Hepatocyte (in vitro differentiated cells): ENCODE measurements at places on chromosomes 16 and 17. TPM values are rescaled to one million over a fixed set of nuclear protein-coding genes. Genes with fewer than 3 reads are reported as not detected.
A peak's percentile ranks its signal among the peaks of the same experiment; 100 is the strongest.

DNA sequence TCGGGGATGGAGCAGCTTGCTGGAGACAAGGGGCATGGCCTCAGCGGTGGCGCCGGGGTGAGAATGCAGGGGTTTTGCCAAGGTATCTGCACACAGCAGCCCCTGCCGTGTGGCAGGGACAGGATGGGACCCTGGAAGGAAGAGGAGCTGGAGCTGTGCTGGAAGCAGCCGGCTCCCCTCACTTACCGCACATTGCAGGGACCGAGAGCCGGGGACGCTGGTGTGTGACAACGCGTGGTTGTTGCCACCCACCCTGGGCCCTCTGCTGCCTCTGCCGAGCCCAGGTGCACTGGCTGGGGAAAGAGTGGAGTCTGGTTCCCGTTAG is 3.0 kb downstream of the NUBP2 start:
- H3K27me3 ChIP-seq: no peaks in the 10 kb centered on the region
- no peak overlapping the region for H3K27ac ChIP-seq
- H3K4me3 ChIP-seq: no peak overlapping the region

GRCh38 chr17:80947200-80947940 is 44.3 kb upstream of the CHMP6 start:
- H3K27me3 ChIP-seq: no peaks in the 10 kb centered on the region
- no peak overlapping the region for H3K4me3 ChIP-seq
- DNase-seq: no peak
- no peaks in the 10 kb centered on the region for H3K36me3 ChIP-seq

Gene FBXL16
- total RNA-seq: 0.07 and 0.28 TPM in 2 replicates

Gene ELMO3
- total RNA-seq: 18.5 and 18.7 TPM in 2 replicates

Gene TSPAN10
- total RNA-seq: 1.4 and 3.5 TPM in 2 replicates

Gene SOCS1
- 9.0 and 13.1 TPM in 2 replicates for total RNA-seq

DNA sequence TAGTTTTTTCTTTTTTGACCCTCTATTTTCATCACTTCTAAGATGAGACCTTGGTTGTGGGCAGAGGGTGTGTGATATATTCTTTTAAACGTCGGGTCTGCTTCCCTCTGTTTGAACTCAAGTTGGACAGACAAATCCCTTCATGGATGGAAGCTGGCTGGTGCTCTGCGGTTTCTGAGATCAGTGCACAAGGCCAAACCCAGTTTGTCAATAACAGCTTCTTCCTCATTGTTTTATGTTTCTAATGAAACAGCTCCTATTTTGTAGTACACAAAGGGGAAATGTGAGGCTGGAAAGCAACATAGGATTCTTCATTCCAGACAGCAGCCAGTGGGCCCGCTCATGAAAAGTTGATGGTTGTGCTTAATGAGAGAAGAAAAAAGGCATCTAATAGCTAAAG is 159.6 kb downstream of the PRKCA start:
- DNase-seq: no peak
- peaks cover 14% of the 10 kb centered on the region for H3K4me1 ChIP-seq
- no peaks in the 10 kb centered on the region for H3K27me3 ChIP-seq
- H3K36me3 ChIP-seq: no peaks in the 10 kb centered on the region
- no peak overlapping the region for H3K27ac ChIP-seq

Gene HS3ST3B1
- 5.8 TPM in 2 replicates for total RNA-seq

DNA sequence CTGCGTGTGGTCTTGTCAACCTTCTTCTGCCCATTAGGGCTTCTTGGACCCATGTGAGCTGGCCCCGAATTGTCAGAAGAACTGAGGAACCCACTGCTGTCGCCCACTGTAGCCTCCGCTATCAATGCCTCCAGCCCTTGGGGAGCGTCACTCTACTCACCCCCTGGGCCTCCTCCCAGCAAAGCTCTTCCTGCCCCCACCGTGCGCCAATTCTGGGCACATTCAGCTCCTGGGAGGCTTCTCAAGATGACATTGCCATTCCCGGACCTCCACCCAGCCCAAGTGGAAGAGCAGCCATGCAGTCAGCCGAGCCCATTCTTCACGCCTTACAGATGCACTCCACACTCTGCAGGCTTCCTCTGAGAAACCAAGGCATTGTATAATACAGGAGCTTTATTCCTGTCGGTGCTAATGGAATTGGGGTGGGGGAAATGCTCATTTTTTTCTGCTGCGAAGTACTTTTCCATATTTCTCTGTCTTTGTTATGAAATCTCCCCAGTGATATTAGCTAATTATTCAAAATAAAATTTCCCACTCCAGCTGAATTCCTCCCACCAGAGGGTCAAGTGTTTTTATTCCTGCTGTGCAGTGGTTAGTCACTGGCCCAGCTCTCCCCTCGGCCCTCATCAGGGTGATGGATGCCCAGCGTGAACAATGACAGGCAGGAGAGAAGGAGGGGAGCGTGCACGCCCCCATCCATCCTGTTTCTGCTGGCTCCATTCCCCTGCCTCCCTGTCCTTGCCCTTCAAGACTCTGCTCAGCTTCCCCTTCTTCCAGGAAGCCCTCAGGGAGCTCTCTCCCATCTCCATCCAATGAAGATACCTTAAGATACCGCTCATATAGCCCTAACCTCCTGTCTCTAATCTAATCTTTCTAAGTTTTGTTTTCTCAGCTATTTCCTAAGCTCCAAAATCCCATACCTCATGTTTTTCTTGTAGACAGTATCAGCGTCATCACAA is 87.7 kb downstream of the C16orf95 start:
- DNase-seq: no peak
- peaks cover 2% of the 10 kb centered on the region for H3K27me3 ChIP-seq
- no peak overlapping the region for H3K4me3 ChIP-seq
- H3K27ac ChIP-seq: no peak overlapping the region

DNA sequence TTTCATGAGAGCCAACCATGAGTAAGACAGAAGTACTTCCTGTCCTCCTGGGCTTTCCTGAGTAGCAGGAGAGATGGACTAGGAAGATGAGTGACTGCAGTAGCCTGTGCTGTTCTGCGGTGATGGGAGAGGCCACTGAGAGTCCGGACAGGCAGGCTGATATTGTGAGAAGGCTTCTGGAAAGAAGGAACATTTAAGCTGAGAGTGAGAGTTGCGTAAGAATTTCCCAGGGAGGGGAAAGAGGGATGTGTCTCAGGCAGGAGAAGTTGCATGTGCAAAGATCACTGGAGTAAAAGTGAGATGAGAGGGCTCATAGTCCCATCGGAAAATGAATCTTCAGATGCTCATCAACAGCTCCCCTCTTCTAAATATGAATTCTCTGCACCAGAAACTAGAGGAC is 258.3 kb downstream of the RBFOX1 start:
- H3K4me3 ChIP-seq: no peak overlapping the region
- no peaks in the 10 kb centered on the region for H3K4me1 ChIP-seq
- DNase-seq: peak; percentile 21
- no peaks in the 10 kb centered on the region for H3K36me3 ChIP-seq
- no peaks in the 10 kb centered on the region for H3K27me3 ChIP-seq

Gene CHD9NB
- 0.64 and 2.3 TPM in 2 replicates for total RNA-seq

Gene CCDC78
- 2.2 and 3.4 TPM in 2 replicates for total RNA-seq

Gene SLFN12L
- total RNA-seq: 0.03 TPM in 1 of 2 replicates, not detected in the other

DNA sequence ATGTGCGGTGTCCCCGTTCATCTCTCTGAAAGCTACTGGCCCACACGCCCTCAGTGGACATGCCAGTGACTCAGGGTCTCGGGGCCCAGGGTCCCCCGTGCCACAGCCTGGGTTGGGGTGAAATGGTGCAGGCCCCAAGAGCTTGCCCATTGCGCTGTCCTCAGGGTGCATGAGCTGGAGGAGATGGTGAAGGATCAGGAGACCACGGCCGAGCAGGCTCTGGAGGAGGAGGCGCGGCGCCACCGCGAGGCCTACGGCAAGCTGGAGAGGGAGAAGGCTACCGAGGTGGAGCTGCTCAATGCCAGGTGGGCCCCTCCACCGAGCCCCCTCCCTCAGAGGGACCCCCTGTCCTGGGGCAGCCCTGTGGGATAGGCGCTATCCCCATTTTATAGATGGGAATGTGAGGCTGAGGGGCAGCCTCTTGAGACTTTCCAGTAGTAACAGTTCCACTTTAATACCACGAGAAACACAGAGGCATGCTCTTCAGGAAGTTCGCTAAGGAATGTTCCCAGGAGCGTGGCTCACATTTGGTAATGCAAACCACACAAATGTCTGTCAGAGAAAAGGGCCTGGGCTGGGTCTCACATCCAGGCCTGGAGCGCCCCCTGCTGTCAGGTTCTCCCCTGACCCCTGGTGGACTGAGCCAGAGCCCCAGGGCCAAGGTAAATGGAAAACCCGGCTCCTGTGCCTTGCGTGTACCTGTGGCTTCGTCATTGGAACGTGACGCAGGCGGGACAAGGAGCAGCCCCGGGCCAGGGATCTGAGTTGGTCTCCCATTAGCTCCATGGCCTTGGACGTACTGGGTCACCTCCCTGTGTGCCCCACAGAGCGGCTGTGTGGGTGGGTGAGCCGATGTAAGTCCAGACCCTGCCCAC is 133.7 kb downstream of the RAB11FIP4 start:
- DNase-seq: peak; percentile 92
- H3K27me3 ChIP-seq: no peaks in the 10 kb centered on the region
- H3K4me3 ChIP-seq: no peak overlapping the region
- H3K4me1 ChIP-seq: no peaks in the 10 kb centered on the region

DNA sequence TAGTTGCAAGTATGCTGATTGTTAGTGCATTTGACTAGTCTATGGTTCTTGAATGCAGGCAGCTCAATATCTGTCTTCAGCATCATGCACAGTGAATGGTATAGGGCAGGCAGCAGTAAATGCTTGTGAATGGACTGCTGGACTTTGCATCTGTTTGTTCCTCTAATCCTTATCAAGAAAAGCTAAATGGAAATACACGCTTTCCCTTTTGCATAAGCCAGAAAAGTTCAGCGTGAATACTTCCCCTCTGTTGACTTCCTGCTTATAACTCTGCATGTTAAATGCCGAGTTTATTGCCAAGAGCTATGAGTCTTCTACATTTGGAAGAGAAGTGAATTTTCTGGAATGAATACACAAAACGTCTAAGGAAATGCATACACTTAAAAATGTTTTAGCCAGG is 127.9 kb upstream of the CPHXL start:
- H3K36me3 ChIP-seq: no peaks in the 10 kb centered on the region
- peak; percentile 55 for DNase-seq
- no peak overlapping the region for H3K27ac ChIP-seq
- H3K4me3 ChIP-seq: no peak overlapping the region

GRCh38 chr16:78405040-78405439 is 305.6 kb downstream of the WWOX start:
- H3K4me3 ChIP-seq: no peak overlapping the region
- no peak overlapping the region for H3K27ac ChIP-seq
- no peak for DNase-seq
- no peaks in the 10 kb centered on the region for H3K27me3 ChIP-seq
- no peaks in the 10 kb centered on the region for H3K36me3 ChIP-seq

Gene LGALS9
- total RNA-seq: 4.3 and 14.1 TPM in 2 replicates

GRCh38 chr16:75120253-75120652 is 3.7 kb upstream of the LDHD start:
- H3K27me3 ChIP-seq: no peaks in the 10 kb centered on the region
- DNase-seq: no peak
- H3K4me1 ChIP-seq: no peaks in the 10 kb centered on the region
- H3K4me3 ChIP-seq: peak overlapping the region; percentile 1
- no peaks in the 10 kb centered on the region for H3K36me3 ChIP-seq
- peak overlapping the region; percentile 45 for H3K27ac ChIP-seq

DNA sequence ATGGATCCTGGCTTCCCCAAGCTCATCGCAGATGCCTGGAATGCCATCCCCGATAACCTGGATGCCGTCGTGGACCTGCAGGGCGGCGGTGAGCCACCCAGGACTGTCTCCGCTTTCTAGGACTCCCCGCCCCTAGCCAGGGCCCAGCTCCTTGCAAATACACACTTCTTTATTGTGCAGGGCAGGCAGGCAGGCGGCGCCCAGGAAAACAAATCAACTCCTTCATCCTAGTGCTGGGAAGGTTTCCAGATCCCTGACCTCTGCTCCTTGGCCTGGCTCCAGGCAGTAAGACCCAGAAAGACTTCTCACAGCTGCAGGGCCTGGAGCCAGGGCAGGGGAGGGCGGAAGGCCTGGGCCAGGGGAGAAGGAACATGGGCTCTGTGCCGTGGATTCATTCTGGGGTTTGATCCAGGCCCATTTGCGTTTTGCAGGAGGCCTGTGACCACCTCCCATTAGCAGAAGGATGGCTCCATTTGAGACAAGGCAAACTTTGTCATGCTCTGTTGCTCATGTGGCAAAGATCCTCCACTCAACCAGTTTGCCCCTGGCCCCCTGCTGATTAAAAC is 6.0 kb upstream of the LPCAT2 start:
- H3K4me3 ChIP-seq: no peak overlapping the region
- H3K4me1 ChIP-seq: peaks cover 36% of the 10 kb centered on the region
- H3K36me3 ChIP-seq: no peaks in the 10 kb centered on the region
- peak overlapping the region; percentile 51 for H3K27ac ChIP-seq

GRCh38 chr17:67994817-67995569 is 1.3 kb downstream of the C17orf58 start:
- peak overlapping the region; percentile 8 for H3K27ac ChIP-seq
- no peaks in the 10 kb centered on the region for H3K36me3 ChIP-seq
- peak overlapping the region; percentile 23 for H3K4me3 ChIP-seq

GRCh38 chr16:89495121-89495520 is 4.8 kb upstream of the ANKRD11 start:
- no peak overlapping the region for H3K27ac ChIP-seq
- H3K27me3 ChIP-seq: no peaks in the 10 kb centered on the region
- H3K36me3 ChIP-seq: no peaks in the 10 kb centered on the region
- H3K4me1 ChIP-seq: peaks cover 5% of the 10 kb centered on the region
- no peak overlapping the region for H3K4me3 ChIP-seq

Gene BCKDK
- 27.3 and 30.9 TPM in 2 replicates for total RNA-seq

GRCh38 chr16:49344401-49344800 is 29.2 kb upstream of the C16orf78 start:
- no peak overlapping the region for H3K4me3 ChIP-seq
- no peak overlapping the region for H3K27ac ChIP-seq
- H3K4me1 ChIP-seq: no peaks in the 10 kb centered on the region
- H3K36me3 ChIP-seq: no peaks in the 10 kb centered on the region

- no peaks in the 10 kb centered on the region for H3K27me3 ChIP-seq
- H3K4me3 ChIP-seq: no peak overlapping the region
Measured at GRCh38 chr17:42817866-42818265, 6.2 kb downstream of the BECN1 start.

GRCh38 chr17:21814776-21815175 is 122.5 kb downstream of the KCNJ18 start:
- no peak overlapping the region for H3K27ac ChIP-seq
- H3K4me3 ChIP-seq: no peak overlapping the region
- H3K27me3 ChIP-seq: no peaks in the 10 kb centered on the region
- no peaks in the 10 kb centered on the region for H3K36me3 ChIP-seq

DNA sequence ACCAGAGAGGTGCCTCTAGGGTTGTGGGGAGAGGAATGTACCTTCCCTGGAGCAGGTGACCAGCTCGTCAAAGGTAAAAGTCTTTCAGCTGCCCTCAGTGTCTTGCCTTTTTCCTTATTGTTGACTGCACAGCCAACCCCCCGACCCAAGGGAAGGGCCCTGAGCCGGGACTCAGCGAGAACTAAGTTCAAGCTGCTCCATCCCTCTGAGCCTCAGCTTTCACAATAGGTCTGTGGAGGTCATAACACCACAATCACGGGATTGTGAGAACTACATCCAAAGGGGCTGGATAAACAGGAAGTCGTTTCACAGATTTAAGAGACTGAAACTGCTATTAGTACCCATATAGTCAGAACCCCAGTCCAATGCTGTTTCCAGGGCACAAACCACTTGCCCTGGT is 2.6 kb upstream of the KRT36 start:
- DNase-seq: no peak
- no peak overlapping the region for H3K4me3 ChIP-seq
- H3K4me1 ChIP-seq: peaks cover 8% of the 10 kb centered on the region
- H3K27me3 ChIP-seq: no peaks in the 10 kb centered on the region
